H9 (cell line): ENCODE measurements at places on chromosomes 4 and X.

DNA sequence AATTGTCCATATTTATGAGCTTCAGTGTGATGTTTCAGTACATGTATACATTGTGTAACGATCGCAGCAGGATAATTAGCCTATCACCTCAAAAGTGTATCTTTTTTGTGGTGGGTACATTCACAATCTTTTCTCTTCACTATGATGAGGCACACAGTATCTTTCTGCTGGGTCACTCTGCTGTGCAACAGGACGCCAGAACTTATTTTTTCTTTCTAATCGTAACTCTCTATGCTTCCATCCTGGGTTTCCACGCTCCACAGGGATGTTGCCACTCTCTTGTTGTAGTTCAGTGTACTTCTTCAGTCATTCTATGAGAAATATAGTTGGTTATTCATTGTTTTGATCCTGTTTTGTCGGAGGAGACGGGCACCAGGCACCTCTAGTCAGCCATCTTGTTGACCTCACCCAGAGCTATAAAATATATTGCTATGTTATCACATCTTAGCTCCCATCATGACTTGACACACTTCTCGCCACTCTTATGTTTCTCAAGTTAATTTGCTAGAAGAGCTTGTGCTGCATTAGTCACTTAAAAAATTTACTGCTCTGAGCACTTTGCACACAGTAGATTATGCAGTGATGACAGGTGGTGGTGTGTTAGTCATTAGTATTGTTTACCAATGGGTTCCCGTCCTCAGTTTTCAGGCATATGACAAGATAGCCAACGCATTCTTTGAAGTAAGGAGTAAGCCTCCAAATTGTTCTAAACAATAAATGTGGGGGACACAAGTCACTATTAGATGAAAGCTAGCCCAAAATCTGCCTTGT lies 1002.7 kb upstream of the PCDH7 start:
- no peak for DNase-seq

- no peak for DNase-seq
Observed at GRCh38 chrX:142891046-142891445, 134.7 kb upstream of the SPANXN4 start.

DNA sequence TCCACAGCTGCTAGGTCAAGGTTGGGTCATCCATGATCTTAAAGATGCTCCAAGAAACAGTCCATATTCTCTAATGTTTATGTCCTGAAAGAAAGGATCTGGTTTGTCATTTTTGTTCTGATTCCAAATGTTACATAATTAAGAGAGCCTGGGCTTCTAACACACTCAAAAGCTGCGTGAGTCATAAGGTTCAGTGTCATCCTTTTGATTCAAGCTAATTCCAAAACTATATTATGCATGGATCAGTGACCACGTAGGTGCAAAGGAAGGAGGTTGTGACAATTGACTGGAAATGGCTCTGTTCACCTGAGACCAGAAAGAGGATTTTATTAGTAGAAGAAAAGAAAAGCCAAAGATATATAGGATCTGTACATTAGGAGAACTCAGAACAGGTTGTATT lies 268.7 kb upstream of the GK2 start:
- no peak for DNase-seq

GRCh38 chrX:56462389-56462788 lies 101.0 kb upstream of the UBQLN2 start:
- DNase-seq = no peak

GRCh38 chrX:7062276-7062675 lies 85.2 kb upstream of the STS start:
- no peak for DNase-seq

GRCh38 chr4:89222170-89222569 lies 85.4 kb downstream of the GPRIN3 start:
- DNase-seq = no peak

DNA sequence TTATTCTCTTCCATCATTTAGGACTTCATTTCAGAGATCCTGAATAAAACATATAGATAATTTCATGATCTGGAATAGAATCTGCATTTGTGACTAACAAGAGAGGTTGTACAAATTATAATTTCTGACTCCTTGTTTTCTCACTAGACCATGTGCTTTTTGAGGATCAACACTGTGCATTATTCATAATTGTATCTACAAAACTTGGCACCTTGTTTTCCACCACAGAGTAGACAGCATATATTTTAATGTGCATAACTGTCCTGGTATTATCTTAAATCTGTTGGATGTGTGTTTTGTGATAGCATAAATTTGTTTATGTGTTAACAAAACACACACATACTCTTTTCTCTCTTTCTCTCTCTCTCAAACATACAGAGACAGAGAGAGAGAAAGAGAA lies 514.9 kb upstream of the GALNT7 start:
- no peak for DNase-seq

DNA sequence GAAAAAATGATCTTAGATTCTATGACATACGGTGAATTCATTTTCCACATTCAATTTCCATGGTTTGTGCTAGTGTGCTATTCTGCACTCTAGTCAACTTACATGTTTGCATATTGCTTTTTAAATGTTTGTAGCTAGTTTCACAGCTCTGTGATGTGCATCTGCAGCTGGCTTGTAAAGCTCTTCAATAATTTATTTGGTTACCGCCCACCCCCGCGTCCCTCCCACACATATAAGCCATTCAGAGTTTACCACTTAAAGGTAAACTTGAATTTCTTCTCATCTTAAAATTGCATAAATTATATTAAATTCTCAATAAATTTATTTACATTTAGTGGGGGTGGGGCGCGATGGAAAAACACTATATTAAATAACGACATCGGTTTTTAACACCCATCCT lies 291 bp upstream of the NBDY start:
- DNase-seq = no peak

DNA sequence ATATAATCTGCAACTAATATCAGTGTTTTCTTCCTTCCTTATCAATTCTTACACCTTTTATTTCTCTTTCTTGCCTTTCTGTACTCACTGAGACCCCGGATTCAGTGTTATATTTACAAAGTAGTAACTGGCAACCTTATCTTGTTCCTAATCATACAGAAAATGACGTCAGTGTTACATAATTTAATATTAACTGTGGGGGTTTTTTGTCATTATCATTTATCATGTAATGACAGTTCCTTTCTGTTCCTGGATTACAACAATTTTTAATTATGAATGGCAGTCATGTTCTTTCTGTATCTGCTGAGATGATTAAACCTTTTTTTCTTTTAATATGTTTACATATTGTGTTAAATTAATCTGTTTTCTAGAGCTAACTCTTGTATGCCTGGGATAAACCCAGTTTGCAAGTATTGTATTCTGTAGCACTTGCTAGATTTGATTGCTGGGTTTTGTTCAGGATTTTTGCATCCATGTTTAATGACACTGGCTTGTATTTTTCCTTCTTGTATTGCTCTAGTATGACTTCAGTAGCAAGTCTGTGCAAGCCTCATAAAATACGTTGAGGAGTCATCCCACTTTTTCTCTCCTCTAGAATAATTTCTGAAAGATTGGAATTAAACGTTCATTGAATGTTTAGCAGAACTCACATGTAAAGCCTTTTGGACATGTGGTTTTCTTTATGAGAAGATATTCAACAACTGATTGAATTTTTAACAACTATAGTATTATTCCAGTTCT lies 10.4 kb upstream of the HSPA4L start:
- DNase-seq = no peak

GRCh38 chrX:31070057-31070468 lies 1.8 kb downstream of the FTHL17 start:
- no peak for DNase-seq
